ENCODE measurements at places on chromosomes 12 and 14. TPM values are rescaled to one million over a fixed set of nuclear protein-coding genes. Genes with fewer than 3 reads are reported as not detected.

Gene GLT8D2
- total RNA-seq, result 4.8 TPM

Gene CCDC92
- total RNA-seq, result 9.7 TPM

Gene SLC25A47
- total RNA-seq, result 0.17 TPM

Gene RASSF9
- total RNA-seq, result not detected

Gene FBXL14
- 19.0 TPM for total RNA-seq

Gene TNS2
- 25.7 TPM for total RNA-seq

Gene ARMH4
- 1.7 TPM for total RNA-seq

Gene IL22
- total RNA-seq, result not detected

Gene SAMD4A
- total RNA-seq, result 9.0 TPM

Gene EPYC
- total RNA-seq, result not detected

Gene TSPAN19
- 0.32 TPM for total RNA-seq

Gene LYZ
- 1.3 TPM for total RNA-seq

Gene PTPN6
- total RNA-seq, result 47.7 TPM

Gene EML1
- total RNA-seq, result 7.4 TPM

Gene TROAP
- total RNA-seq, result 99.1 TPM

Gene SLC4A8
- total RNA-seq, result 1.4 TPM

Gene SLC17A8
- total RNA-seq, result not detected

Gene RTN1
- total RNA-seq, result 0.57 TPM

Gene DTX3
- total RNA-seq, result 0.37 TPM

Gene KRT3
- total RNA-seq, result not detected

Gene DIO2
- total RNA-seq, result 0.10 TPM

Gene RDH12
- total RNA-seq, result 0.27 TPM

Gene CCT2
- total RNA-seq, result 398 TPM

Gene CYP27B1
- 11.6 TPM for total RNA-seq

Gene EID3
- total RNA-seq, result 3.0 TPM

Gene KIF26A
- 10.2 TPM for total RNA-seq

Gene MMP19
- 2.3 TPM for total RNA-seq

Gene CLIP1
- 42.9 TPM for total RNA-seq

Gene STYK1
- total RNA-seq, result 4.4 TPM
